Stimulated activated CD4-positive, alpha-beta T cell treated with anti-CD3 and anti-CD28 coated beads, Interleukin-2, amount 100 ng/mL, for 4 hours (primary cell): ENCODE measurements at places on chromosomes 11 and 22.

DNA sequence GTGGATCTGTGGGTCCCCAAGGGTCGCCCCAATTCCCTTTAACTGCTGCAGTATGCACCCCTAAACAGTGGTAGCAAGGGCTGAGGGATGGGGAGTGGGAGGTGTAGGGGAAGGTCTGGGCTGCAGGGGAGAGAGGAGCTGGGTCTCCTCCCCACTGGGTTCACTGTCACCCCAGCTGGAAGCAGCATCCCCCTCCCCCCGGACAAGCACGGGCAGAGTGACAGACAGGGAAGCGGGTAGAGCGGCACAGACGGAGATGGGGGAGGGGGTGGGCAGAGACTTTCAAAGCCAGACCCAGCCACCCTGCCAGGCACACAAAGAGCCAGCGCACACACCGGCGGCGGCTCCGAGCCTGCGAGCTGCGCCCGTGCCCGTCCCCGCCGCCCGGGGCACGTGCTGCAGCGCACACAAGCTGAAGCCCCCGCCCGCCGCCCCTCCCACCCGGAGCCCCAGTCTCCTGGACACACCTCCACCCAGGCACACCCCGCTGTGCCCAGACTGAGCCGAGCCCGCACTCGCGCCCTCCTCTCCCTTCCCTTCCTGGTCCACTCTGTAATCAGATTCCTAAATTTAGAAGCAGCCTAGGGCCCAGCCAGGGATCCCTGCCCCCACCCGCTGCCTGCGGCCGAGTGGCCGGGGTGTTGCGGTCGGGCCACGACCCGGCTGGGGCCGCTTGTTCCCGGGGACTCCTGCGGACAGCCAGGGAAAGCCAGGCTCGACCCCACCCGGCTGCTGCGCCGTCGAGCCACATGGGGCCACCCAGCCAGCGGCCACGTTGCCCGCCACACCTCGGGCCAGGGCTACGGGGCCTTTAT lies 935 bp upstream of the RCOR2 start:
- no peak for DNase-seq

GRCh38 chr11:64643920-64644646 lies 53.1 kb downstream of the SLC22A12 start:
- no peak for DNase-seq

GRCh38 chr11:122100756-122101080 lies 15.3 kb downstream of the BLID start:
- DNase-seq = no peak

DNA sequence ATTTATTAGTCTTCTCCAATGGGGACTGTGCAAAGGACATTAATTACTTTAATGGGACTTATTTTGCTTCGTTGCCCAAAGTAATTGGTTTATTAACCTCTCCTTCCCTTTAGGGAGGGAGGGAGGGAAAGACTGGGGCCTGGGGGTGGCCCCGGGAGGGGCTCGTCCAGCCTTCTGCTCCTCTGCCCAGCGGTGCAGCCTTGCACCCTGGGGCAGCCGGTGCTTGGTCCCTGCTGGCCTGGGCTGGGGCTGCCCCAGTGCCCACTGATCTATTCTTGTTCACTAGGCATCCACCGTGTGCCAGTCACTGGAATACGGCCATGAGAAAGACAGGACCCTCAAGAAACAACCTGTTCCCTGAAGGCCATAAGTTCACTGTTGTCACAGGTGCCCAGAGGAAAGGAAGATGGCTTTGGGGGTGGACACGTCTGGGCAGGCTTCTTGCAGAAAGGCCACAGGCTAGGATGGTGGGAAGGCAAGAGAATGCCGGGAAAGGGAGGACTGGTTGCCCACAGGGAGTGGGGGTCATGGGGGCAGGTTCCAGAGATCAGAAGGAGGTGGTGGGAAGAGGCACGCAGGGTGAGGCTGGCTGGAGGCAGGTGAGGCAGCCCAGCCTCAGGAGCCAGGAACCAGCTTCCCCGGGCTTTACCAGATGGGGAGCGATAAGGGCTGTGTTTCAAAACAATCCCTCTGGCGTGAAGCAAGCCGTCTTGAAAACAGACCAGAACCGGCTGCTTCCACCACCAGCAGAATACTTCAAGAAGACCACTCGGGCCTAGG lies 47.6 kb upstream of the KCNQ1OT1 start:
- DNase-seq = no peak

GRCh38 chr11:64892411-64892831 lies 14.0 kb upstream of the EHD1 start:
- no peak for DNase-seq

DNA sequence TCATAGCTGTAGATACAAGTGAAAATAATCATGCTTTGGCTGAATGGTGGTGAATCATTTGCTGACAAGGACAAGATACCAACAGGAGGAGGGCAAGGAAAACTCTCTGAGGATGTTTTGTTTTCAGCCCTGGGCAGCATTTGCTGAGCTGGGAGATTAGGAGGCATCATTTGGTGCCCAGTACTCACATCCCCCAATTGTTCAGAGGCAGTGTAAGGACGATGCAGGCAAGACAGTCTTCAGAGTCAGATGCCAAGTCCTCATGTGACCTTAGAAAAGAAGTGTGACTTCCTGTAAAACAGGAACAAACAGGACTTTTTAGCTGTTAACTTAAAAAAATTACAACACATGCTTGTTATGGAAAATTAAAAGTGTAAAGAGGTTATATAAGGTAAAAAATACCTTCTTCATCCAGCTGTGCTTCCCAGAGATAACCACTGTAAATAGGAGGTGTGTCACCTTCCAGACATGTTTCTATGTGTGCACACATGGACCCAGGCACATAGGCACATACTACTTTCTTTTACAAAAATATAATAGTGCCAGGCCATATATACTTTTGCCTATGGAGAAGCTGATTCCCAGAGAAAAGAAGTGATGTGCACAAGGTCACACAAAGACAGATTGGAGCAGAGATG lies 18.0 kb downstream of the CNTF start:
- no peak for DNase-seq

- no peak for DNase-seq
These were observed 70.8 kb downstream of the TBC1D22A start for GRCh38 chr22:46833228-46833627.

- DNase-seq = no peak
These were observed 72.3 kb upstream of the PAX6 start for GRCh38 chr11:31883435-31883834.

DNA sequence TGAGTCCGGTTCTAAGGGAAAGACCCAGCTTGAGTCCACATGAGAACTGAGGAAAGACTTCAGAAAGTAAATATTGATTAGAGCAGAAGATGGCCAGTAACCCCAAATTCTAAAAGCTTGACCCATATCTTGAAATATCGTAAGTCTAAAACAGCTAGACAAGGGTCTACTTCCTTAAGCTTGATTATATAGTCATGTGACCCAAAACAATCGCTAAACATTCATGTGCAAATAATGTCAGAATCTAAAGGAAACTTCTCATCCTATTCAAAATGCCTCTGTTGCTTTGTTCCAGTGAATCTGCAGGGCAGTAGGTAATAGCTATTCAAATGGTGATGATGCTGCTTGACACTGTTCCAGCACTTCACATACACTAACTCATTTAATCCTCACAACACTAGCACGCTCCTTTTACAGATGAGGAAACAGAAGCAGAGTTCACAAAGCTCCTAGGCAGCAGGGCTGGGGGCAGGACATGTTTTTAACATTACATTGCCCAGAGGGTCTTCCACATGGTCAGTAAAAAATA lies 52.6 kb downstream of the TCF20 start:
- no peak for DNase-seq
